ENCODE measurements at places on chromosomes 2 and 18. TPM values are rescaled to one million over a fixed set of nuclear protein-coding genes. Genes with fewer than 3 reads are reported as not detected.
A peak's percentile ranks its signal among the peaks of the same experiment; 100 is the strongest.

The CD8A gene
- 85.0 TPM for total RNA-seq

GRCh38 chr2:174003720-174004695, 38.8 kb upstream of the SP3 start:
- H3K4me3 ChIP-seq = no peak overlapping the region
- no peak overlapping the region for H3K27ac ChIP-seq
- H3K36me3 ChIP-seq = no peaks in the 10 kb centered on the region
- no peak for DNase-seq
- no peaks in the 10 kb centered on the region for H3K27me3 ChIP-seq

The VWC2L gene
- total RNA-seq = not detected

The CEBPZOS gene
- total RNA-seq = 37.9 TPM

GRCh38 chr2:8422450-8422800, 259.4 kb upstream of the ID2 start:
- no peak for DNase-seq
- H3K4me3 ChIP-seq = peak overlapping the region; percentile 60
- no peaks in the 10 kb centered on the region for H3K27me3 ChIP-seq
- H3K36me3 ChIP-seq = no peaks in the 10 kb centered on the region
- H3K27ac ChIP-seq = no peak overlapping the region
- H3K4me1 ChIP-seq = peaks cover 63% of the 10 kb centered on the region

GRCh38 chr2:176390276-176391147, 121.3 kb downstream of the MTX2 start:
- H3K27me3 ChIP-seq = peaks cover 51% of the 10 kb centered on the region
- DNase-seq = no peak
- no peaks in the 10 kb centered on the region for H3K36me3 ChIP-seq
- H3K4me3 ChIP-seq = no peak overlapping the region

- H3K27me3 ChIP-seq = peaks cover 35% of the 10 kb centered on the region
- no peaks in the 10 kb centered on the region for H3K4me1 ChIP-seq
- no peak for DNase-seq
- no peak overlapping the region for H3K27ac ChIP-seq
These were observed 33.7 kb downstream of the RFTN2 start for GRCh38 chr2:197641666-197642065.

DNA sequence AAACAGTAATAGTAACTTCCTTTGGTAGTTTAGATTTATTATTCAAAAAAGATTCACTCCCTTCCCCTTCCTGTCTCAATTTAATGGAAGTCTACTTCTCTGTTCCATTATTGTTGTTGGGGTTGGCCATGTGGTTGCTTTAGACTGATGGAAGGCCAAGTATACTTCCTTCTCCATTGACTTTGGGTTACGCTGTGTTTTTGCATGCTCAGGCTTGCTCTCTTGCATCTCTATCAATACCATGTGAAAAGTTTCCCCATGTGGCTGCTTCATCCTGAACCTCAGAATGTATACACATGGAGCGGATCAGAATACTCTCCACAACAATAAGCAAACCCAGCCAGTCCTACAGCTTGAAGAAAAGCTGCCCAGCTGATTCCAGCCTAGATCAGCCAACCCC, 20.3 kb downstream of the CFAP210 start:
- H3K4me3 ChIP-seq = no peak overlapping the region
- DNase-seq = no peak
- no peaks in the 10 kb centered on the region for H3K36me3 ChIP-seq
- H3K27ac ChIP-seq = no peak overlapping the region
- H3K4me1 ChIP-seq = no peaks in the 10 kb centered on the region
- H3K27me3 ChIP-seq = peaks cover 14% of the 10 kb centered on the region

- no peak for DNase-seq
- H3K27me3 ChIP-seq = no peaks in the 10 kb centered on the region
- no peaks in the 10 kb centered on the region for H3K36me3 ChIP-seq
- H3K4me1 ChIP-seq = no peaks in the 10 kb centered on the region
- no peak overlapping the region for H3K27ac ChIP-seq
These were observed 130.1 kb upstream of the CDH20 start for GRCh38 chr18:61203151-61203550.

GRCh38 chr2:105576440-105577241, 168.1 kb upstream of the NCK2 start:
- no peaks in the 10 kb centered on the region for H3K4me1 ChIP-seq
- no peak overlapping the region for H3K27ac ChIP-seq
- H3K27me3 ChIP-seq = peaks cover 7% of the 10 kb centered on the region
- H3K4me3 ChIP-seq = no peak overlapping the region

The LYPD6B gene
- total RNA-seq = not detected

DNA sequence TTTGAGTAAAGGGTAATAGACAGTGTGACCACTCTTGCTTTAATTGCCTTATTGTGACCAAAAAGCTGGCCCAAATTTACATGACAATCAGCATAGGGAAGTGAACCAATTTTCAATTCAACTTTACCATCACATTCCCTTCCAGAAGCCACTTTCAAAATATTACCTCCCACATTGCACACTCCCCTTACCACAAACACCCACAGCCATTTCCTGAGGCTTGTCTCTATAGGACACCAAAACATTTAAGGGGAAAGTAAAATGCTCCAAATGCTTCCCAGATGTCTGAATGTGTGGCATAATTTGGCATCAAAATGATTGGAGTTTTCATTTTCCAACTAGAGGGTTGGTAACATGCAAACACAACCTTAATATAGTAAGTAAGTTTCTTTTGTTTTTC, 616.1 kb downstream of the SLC4A3 start:
- no peaks in the 10 kb centered on the region for H3K36me3 ChIP-seq
- H3K27ac ChIP-seq = no peak overlapping the region
- DNase-seq = no peak
- no peaks in the 10 kb centered on the region for H3K27me3 ChIP-seq
- no peak overlapping the region for H3K4me3 ChIP-seq

The UGT1A10 gene
- not detected for total RNA-seq

DNA sequence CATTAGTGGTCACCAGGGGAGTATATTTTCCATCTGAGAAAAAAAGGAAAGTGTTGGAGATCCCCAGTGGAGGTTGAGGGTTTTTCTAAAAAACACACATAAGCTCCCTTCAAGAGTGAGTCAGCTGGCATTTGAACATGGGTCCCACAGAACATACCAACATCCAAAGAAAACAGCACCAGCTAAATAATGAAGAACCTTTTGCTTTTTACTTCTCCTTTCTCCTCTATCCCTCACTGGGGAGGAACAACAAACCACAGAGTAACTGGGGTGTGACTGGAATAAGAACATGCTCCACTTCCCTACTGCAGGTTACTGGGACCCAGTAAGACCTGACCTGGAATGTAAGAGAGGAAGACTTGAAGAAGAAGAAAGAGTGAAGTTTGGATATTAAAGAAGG, 56.5 kb upstream of the RAPH1 start:
- H3K27me3 ChIP-seq = peaks cover 18% of the 10 kb centered on the region
- H3K27ac ChIP-seq = no peak overlapping the region
- no peaks in the 10 kb centered on the region for H3K36me3 ChIP-seq
- H3K4me3 ChIP-seq = no peak overlapping the region
- DNase-seq = no peak
- H3K4me1 ChIP-seq = no peaks in the 10 kb centered on the region

The CCDC150 gene
- 43.5 TPM for total RNA-seq

DNA sequence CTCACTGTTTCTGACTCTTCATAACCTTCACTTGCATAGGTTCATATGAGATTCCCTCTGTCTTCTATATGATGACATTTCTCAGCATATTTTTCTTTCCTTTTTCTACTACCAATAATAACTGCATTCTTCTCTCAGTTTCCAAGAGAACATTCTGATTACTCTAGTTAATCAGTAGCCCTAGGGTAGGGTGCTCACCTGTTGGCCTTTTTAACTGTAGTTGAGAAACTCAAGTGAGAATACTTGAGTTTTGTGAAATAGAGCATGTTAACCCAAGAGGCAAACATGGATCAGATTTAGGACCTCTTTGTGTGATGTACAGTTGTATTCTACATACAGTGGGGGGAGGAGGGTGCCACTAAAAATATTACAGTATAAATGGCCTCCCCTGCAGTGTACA, 308.0 kb downstream of the CMPK2 start:
- H3K36me3 ChIP-seq = no peaks in the 10 kb centered on the region
- H3K4me1 ChIP-seq = no peaks in the 10 kb centered on the region
- no peak overlapping the region for H3K4me3 ChIP-seq
- no peak overlapping the region for H3K27ac ChIP-seq

The CYP26B1 gene
- not detected for total RNA-seq

The AQP4 gene
- not detected for total RNA-seq

The ITGB6 gene
- not detected for total RNA-seq

All from natural killer cell treated with Interleukin-12 subunit alpha and Interleukin-12 subunit beta and Interleukin-15 and Interleukin-18, amount 100 ng/mL, for 72 hours (primary cell).